Dermis microvascular lymphatic vessel endothelial cell (primary cell): ENCODE measurements at places on chromosomes 12 and 14. TPM values are rescaled to one million over a fixed set of nuclear protein-coding genes. Genes with fewer than 3 reads are reported as not detected.

DNA sequence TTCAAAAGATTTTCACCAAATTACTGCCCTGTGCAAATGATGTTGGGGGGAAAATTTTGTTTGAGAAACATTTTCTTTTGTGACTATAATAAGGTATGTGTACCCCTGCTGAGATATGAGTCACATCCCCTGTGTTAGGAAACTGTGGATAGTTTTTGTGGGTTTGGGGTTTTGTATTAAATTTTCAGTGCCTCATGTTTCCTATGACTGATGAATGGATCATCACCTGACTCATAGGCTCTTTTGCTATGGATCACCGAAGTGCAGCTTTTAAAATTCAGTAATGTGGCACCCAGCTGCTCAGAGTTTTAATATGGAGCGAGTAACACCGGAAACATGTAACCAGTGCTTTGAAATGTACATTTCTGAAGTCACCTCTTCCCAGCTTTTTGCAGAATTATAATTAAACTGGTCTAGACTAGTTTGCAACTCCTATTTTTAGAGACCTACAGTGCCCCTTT lies 167.4 kb upstream of the HMGA2 start:
- peak; percentile 89 for DNase-seq

DNA sequence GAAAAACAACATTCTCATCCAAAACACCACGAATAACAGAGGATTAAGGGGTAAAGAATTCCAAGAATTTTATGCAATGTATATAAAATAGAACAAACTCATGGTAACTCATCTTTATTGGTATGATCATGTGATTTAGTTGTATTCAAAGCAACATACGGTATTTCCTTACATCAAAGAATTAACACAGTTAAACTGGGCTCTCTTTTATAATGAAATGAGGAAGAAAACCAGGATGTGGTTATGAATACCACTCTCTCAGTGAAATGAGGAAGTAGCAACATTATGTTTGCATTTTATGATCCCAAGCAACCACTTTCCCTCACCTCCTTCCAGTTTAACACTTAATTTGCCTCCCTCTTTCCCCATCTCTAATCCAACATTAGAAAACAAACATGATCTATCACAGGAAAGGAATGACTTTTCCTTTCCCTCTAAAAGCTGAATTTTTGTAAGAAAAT lies 22.9 kb downstream of the SPTLC2 start:
- DNase-seq, result peak; percentile 27

SERPINA3 gene
- total RNA-seq, result under 0.01 TPM in 1 of 2 replicates, not detected in the other

RIN3 gene
- total RNA-seq, result 4.1 and 6.6 TPM in 2 replicates

DNA sequence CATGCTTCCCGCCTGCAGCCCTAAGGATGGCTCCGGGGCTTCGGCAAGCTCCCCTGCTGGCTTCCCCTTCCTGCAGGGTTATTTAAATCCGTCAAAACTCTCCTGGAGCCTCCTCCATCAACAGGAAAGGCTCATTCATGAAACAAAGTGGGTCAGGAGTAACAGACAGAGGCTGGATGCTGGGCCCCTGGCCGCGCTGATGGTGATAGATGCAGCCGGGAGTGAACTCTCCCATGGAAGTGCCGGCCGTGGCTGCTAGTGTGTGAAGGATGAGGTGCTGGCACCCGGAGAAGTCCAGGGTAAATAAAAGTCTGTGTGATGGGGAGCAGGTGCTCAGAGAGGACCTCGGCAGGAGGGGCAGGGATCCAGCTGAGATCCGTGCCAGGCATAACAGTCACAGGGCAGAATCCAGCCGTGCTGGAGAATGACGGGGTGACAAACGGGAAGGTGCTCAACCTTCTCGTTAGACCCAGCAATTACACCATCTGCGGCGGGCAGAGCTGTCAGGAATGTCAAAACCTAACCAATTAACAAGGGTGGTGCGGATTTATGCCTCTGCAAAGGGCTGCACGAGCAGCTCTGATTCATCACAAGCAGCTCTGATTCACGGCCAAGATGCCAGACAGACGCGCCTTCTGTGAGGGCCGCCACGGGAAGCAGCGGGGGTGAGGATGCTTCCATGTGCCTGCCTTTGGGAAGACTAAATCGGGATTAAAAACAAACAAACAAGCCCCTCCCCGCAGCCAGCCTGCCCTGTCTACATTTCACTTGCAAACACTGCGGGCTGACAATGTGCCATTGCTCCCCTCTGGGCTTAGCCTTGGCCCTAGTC lies 55.6 kb downstream of the SYNE3 start:
- DNase-seq, result no peak

GPN3 gene
- 16.8 and 19.1 TPM in 2 replicates for total RNA-seq

DNA sequence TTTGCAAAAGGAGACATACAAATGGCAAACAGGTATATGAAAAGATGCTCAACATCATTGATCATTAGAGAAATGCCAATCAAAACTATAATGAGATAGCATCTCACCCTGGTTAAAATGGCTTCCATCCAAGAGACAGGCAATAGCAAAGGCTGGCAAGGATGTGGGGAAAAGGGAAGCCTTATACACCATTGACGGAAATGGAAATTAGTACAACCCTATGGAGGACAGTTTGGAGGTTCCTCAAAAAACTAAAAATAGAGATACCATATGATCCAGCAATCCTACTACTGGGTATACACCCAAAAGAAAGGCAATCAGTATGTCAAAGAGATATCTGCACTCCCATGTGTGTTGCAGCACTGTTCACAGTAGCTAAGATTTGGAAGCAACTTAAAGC lies 17.3 kb upstream of the CKAP4 start:
- no peak for DNase-seq

DNA sequence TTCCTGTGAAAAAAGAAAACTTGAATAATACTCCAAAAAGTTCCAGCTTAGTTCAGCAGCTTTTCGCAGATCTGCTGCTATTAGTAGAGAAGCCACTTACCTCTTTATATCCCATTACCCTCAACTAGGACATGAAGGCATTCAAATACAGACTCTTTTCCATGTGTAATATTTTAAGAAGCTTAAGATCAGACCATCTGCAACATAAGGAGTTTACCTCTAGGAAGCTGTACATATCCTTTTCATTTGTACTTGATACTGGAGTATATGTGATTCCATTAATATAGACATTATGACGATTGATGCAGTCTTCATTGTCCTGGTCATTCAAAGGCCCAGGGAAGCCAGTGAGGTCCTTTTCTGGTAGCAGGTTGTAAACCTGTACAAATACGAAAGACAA lies 20.4 kb downstream of the A2M start:
- no peak for DNase-seq

- DNase-seq, result no peak
Observed at GRCh38 chr12:92911339-92911738, 17.8 kb downstream of the EEA1 start.

DNA sequence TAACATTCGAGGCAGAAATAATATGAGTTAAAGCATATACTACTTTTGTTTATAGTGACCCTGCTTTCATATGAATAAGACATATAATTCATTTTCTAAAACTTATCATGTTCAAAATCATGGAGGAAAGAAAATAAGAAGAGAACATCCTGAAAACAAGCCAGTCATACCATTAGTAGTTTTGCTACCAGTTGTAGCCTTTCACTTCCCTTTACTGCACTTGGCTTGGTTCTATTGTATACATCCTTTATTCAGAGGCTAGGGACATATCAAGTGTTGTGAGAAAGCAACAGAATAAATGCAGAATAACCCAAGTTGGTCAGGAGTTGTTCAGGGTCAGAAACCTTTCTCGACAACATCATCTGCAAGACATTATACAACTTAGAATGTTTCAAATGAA lies 598.7 kb downstream of the SOX5 start:
- no peak for DNase-seq

DNA sequence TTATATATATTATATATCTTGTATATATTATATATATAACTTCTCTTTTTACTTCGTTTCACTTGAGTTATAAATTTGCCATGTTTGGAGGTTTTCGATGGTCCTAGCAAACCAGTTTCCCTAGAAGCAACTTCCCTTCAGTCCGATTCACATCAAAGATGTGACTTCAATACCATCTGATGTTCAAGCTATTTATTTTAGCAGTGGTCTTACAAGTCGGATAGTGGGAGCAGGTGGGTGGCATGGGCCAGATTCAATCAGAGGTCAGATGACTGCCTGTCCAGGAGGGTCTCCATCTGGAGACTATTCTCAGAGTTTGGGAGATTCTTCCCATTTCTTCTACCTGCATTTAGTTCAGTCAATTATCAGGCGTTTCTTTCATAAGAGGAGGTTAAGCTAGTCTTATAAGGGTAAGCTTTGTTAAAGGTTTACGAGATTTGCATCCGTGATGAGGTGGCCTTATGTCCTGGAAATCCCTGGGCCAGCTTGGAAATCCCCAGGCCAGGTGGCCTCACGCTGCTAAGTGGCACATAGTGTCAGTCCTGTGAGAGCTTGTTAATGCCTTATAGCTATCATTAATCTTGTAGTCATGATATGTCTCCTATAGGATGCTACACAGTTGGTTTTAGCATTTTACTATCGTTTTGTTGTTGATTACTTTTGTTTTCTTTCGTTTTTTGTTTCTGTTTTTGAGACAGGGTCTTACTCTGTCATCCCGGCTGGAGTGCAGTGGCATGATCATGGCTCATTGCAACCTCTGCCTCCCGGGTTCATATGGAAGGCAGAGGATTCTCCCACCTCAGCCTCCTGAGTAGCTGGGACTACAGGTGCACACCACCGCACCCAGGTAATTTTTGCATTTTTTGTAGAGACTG lies 145.8 kb downstream of the BICD1 start:
- DNase-seq, result no peak

RD3L gene
- total RNA-seq, result not detected in 2 replicates

CSRP2 gene
- total RNA-seq, result 12.2 and 12.8 TPM in 2 replicates

AQP2 gene
- total RNA-seq, result not detected in 2 replicates

DNA sequence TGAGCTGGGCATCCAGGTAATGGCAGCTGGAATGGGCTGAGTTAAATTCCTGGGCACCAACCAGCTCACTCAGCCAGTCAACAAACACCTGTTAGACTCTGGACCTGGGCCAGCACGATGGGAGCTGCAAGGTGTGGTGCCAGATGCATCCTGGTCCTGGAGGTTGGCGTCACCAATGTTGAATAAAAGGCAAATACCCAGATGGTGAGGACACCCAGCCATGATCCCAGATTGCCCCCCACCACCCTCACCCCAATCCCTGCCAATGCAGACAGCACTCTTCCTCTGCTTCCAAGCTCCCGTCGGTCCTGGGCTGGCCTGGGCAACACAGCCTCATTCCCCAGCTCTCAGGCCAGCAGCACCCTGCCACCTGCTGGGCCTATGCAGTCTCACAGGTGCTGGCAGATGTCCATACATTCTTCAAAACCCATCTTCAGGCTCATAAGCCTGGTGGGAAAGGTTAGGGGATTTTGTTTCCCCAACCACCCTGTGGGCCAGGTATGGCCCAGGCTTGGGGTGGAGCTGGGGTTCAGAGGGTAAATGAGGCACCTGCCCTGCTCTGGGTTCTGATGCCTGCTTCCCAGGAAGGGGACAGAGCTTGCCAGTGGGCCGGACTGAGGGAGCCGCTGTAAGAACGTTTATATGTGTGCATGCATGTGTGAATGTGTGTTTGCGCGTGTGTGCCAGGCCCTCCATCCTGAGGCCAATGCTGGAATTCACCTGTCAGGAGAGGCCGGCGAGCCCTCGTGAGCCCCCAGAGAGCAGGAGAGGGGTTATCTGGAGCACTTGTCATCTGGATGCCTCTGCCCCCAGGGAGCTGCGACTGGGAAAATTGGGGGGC lies 58.0 kb downstream of the LGMN start:
- peak; percentile 68 for DNase-seq

DNA sequence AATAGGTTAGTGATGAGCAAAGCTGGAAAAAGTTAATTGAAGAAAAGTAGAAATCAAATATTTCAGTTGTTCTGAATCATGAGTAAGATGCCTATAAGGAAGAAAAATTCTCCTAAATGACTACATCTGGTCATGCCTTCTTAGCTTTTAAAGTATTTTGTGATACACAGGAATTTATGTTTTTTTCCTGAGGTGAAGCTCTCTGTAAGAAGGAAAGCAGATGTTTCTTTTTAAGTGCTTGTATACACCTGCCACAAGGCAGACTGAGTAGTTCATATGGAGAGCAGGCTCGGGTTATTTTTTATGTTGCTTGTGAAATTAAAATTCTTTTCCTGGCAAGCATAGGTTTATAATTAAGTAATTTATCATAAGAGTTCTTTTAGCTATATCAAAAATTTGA lies 275.2 kb downstream of the RAD51B start:
- DNase-seq, result no peak

MYRFL gene
- not detected in 2 replicates for total RNA-seq

- peak; percentile 15 for DNase-seq
Observed at GRCh38 chr12:54596526-54596946, 8.1 kb upstream of the PPP1R1A start.

- DNase-seq, result no peak
Observed at GRCh38 chr14:30572237-30572636, 13.3 kb downstream of the G2E3 start.

C3AR1 gene
- 0.13 and 0.26 TPM in 2 replicates for total RNA-seq

DNA sequence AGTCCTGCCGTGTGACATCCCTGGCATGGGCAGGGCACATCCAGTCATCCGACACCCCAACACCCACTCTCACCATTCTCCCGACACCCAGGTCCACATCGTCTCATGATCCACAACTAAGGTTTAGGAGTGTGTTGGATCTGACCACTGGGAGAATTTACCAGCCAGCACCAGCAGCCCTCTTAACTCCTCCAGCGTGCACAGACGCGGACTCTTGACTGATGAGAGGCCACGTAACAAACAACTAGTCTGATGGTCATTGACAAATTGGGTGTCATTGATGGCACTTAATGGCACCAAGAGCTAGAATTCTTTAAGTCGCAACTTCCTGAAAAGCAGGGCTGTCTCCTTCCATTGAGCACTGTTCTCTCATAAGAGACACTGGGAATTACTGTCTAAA lies 203.0 kb upstream of the SFSWAP start:
- DNase-seq, result no peak

DNA sequence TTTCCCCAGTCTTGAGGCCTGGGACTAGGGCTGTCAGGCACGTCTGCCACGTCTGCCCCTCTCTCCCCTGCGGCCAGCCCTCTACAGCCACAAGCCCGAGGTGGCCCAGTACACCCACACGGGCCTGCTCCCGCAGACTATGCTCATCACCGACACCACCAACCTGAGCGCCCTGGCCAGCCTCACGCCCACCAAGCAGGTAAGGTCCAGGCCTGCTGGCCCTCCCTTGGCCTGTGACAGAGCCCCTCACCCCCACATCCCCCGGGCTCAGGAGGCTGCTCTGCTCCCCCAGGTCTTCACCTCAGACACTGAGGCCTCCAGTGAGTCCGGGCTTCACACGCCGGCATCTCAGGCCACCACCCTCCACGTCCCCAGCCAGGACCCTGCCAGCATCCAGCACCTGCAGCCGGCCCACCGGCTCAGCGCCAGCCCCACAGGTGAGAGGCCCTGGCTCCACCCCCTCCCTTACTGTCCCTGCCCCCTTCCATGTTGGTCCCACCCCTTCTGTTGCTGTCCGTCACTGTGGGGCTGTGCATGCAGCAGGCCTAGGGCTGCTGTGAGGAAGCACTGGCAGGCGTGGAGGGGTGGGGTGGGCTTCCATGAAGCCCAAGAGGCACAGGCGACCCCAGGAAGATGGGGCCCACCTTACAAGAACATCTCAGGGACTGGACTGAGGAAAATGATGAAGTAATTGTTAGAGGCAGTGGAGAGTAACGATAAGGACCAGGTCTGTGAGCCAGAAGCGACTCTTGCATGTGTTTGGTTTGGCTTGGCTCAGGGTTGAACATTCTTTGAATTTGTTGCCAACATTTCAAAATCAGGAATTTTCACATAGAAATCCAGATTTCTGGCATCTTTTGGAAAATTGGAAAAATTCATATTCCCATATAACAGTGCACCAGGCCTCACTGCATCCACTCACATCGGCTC lies 16.8 kb downstream of the C12orf43 start:
- DNase-seq, result no peak
